ENCODE measurements at places on chromosomes 5 and 9.

GRCh38 chr9:89721176-89721700 is 116.4 kb downstream of the GADD45G start:
- DNase-seq, result no peak

DNA sequence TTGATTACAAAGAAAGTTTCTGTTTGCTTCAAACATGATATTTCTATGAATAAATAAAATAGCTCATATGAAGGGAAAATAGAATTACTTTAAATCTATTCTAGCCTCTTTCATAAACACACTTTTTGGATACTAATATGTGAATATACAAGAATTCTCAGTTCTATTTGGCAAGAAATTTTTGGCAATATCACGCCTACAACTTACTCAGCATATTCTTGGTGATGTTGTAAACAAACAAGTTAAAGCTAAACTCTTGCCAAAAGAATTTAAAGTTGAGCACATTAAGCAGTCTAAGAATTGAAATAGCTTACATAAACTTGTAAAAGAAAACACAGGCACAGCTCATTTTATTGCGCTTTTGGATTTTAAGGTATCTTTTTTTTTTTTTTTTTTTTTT is 209.8 kb downstream of the CDH12 start:
- DNase-seq, result no peak

GRCh38 chr9:69193685-69194032 is 19.6 kb downstream of the TJP2 start:
- DNase-seq, result no peak

- no peak for DNase-seq
Measured at GRCh38 chr5:177458912-177459350, 12.3 kb downstream of the PRR7 start.

GRCh38 chr5:72161951-72162350 is 54.7 kb downstream of the MAP1B start:
- DNase-seq, result no peak

GRCh38 chr5:2656206-2656605 is 95.3 kb downstream of the IRX2 start:
- DNase-seq, result no peak

DNA sequence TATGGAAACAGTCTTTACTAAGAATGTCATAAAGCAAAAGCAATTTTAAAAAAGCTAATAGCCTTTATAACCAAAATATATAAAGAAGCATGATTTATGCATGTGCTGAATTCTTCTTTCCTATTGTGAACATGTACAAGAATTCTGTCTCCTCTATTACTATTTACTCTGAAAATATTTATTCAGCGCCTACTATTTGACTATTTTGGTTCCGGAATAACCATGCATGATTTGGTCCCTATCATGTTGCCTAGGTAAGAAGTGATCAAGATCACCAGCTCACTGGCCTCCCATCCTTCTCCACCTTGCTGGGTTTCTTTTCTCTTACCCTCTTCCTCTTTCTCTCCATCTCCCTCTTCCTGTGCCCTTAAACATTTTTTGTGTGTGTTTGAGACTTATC is 443.8 kb downstream of the SH3GL2 start:
- no peak for DNase-seq

GRCh38 chr5:145858959-145859358 is 13.9 kb downstream of the GRXCR2 start:
- no peak for DNase-seq

GRCh38 chr5:143066556-143067281 is 296.5 kb downstream of the ARHGAP26 start:
- no peak for DNase-seq

DNA sequence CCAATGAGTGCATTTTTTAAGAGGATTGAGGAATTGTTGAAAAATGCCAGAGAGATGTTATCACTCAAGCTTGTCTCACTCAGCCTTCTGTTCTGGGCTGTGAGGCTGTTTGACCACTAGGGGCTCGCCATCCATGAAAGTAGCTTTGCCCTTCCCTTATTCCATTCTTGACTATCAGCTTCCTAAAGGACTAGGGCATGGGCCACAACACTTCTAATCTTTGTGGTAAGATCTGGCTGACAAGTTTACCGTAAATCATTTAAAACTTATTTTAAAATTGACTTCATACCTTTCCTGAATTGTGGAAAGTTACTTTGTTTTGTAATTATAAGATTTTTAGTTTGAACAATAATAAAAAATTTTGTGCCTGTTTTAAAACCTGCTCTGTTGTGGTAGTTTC is 49.5 kb downstream of the TJP2 start:
- no peak for DNase-seq

GRCh38 chr9:115397591-115398312 is 279.8 kb upstream of the TNC start:
- DNase-seq, result no peak

DNA sequence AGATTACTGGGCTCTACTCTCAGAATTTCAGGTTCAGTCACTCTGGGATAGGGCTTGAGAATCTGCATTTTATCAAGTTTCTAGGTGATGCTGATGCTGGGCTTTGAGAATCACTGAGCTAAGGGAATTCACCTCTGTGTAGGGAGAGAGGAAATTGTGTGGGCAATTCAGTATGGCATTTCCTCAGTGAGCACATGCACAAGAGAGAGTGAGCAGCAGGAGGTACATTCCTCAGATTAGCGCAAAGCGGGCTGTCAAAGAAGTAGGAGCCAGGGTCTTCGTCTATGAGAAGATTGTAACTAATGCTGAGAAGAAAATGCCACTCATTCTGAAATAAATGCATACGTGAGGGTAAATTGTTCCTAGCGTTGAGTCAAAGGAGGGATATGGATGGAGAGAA is 175.9 kb downstream of the KIF4B start:
- DNase-seq, result no peak

DNA sequence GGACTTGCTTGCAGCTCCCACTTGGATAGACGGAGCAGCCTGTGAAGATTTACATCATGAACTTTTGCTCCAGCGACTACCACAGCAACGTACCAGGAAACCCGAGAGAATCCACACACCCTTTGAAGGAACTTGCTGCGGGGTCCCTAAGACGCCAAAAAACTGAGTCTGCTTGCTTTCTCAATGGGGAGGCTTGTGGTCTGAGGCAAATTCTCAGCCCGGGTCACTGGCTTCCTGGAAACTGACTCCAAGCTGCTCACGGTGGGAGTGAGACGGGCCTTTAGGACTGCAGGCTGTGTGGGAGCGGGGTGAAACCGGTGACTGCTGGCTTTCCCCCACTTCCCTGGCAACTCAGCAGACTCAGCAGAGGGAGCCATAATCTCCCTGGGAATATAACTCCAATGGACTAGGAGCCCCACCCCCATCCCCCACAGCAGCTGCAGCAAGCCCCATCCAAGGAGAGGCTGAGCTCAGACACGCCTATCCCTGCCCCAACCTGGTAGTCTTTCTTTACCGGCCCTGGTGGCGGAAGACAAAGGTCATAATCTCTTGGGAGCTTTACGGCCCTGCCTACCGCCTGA is 466.0 kb downstream of the CAAP1 start:
- DNase-seq, result no peak

DNA sequence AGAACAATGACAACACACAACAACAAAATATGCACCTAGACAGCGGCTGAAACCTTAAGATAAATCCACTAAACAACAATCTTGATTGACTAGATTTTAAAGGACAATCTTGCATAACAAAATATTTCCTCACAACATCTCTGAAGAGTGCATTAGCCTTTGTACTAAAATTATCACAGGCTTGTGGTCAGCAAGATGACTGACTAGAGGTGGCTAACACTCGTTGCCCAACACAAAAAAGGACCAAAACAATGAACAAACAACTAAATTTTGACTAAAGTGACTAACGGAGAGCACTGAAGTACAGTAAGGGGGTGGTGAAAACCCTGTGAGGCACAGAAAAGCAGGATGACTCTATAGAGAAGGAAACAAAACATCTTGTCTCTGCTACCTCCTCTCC is 183.9 kb downstream of the BRINP1 start:
- no peak for DNase-seq

- no peak for DNase-seq
Measured at GRCh38 chr5:158541536-158542297, 558.0 kb downstream of the EBF1 start.

DNA sequence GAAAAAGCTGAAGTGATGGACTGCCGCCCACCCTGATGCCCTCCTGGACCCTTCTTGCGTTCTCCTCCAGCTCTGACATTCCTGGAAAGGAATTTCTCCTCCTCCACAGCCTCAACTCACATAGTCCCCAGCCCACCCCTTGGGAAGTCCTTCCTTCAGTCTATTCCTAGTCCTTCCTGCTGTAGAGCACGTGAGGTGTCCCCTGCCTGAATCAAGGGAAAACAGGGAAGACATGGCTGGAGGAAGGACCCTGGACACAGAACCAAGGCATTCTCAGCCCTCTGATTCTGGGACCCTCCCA is 3.7 kb downstream of the ARID3C start:
- no peak for DNase-seq

GRCh38 chr5:132238169-132238744 is 10.6 kb upstream of the P4HA2 start:
- DNase-seq, result peak; percentile 62

GRCh38 chr9:133701981-133702797 is 36.0 kb downstream of the SARDH start:
- no peak for DNase-seq

DNA sequence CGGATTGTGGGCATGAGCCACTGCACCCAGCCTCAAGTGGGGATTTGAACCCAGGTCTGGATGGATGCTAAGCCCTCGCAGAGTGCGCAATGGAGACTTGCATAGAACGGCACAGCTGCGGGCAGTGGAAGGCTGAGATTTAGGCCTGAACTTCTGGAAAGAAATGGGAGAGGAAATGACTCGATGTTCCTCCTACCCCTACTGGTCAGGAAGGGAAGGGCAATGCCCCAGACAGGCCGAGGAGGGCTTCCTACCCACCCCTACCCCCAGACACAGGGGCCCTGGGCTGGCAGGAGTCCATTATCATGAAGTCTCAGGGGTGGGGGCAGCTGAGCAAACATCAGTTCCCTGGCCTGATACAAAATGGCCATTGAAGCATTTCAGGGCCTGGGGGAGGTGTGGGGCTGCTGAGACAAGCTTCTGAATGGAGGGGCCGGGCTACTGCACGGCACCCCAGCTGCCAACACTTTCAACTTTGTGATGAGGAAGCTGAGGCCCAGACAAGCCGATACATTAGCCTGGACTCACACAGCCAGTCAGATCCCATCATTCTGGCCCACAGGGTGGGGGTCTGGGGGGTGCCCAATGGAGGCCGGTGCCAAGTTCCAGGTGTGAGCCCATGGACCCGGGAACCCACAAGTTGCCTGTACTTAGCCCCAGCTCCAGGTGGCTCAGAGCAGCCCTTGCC is 13.5 kb upstream of the WDR38 start:
- no peak for DNase-seq

DNA sequence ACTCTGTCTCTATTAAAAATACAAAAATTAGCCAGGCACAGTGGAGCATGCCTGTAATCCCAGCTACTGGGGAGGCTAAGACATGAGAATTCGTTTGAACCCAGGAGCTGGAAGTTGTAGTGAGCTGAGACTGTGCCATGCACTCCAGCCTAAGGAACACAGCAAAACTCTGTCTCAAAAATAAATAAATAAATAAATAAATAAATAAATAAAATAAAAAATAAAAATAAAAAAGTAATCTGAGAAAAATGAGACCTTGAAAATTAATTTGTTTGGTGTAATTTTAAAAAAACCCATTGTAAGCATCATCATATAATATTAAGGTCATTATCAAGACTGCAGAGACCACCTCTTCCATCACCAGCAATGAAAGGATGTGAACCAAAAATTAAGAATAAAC is 997.1 kb downstream of the CDH18 start:
- DNase-seq, result no peak

DNA sequence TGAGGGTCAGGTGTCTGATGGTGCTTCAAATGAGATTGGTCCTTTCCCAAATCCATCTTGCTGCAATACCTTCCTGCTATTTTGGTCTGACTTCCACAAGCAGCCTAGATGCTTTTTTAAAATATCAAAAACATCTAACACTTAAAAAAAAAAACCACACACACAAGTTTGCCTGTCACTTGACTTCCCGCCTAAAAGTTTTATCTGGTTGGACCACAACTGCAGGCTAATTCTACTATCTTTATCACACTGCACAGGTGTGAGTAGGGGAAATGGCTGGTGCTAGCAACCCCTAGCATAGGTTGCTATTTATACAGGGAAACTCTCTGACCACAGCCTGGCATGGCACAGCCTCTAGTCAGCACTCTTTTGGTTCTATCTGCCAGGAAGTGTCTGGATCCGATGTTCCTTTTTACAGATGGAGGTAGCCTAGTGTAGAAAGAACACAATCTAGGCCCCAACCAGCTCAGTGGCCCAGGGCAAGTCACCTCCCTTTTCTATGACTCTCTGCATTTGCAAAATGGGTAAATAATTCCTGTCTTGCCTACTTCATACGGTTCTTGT is at the start of gene HEMGN:
Gene HEMGN, minus strand, starts transcription at position 92 of the 564 bp plus-strand sequence. Its CDS starts 36 bp downstream, at position 56.
- no peak for DNase-seq

DNA sequence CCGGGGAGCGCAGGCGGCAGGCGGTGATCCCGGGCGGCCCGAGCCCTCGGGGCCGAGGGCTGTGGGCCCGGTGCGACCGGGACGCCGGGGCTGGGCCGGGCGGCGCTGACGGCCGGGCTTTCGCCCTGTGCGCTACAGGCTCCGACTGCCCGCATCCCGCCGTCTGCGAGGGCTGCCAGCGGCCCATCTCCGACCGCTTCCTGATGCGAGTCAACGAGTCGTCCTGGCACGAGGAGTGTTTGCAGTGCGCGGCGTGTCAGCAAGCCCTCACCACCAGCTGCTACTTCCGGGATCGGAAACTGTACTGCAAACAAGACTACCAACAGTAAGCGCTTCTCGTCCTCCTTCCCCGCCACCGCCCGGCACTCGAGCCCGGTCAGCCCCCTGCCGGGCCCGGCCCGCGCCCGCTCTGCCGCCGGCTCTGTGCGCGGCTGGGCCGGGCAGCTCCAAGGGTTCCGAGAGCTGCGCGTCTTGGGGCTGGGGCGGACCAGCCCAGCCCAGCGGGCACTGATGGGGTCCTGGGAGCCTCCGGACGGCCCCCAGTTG is 1.6 kb downstream of the LMX1B start:
- DNase-seq, result no peak

DNA sequence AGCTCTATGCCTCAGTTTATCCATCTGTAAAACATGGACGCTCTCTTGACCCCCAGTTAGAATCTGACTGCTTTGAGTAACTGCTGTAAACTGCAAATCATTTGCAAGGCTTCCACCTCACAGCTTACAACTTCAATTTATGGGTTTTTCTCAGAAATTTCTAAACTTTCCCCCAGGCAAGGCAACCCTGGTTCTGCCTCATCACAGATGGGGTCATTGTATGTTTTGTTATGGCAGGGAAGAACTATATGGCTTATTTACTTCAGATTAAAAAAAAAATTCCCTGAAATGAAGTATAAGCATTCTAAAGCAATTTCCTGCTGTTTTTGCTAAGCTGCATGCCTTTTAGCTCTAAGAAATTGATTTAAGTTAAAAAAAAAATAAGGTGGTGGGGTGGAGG is 60.0 kb downstream of the TMEM215 start:
- no peak for DNase-seq

Measured in activated CD8-positive, alpha-beta memory T cell treated with anti-CD3 and anti-CD28 coated beads for 1 hour (primary cell).